ENCODE measurements at places on chromosomes 11 and 22.

DNA sequence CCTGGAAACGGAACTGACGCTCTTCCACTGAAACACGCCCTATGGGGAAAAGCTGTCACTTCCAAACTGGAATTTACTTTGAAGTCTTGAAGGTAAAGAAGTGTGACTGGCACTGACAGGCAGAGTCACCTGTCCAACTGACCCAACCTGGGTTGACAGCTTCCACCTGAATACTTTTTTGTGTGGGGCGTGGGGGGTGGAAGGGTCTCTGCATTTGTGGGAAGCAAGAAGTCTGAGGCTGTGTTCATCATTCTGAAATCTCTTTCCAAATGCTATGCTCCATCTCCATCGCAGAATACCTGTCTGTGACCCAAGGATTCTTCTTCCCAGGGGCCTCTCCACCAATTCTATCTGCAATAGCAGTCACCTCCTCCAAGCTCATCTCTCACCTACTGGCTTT lies 7.8 kb downstream of the IFT27 start:
- DNase-seq = no peak

GRCh38 chr11:18540207-18541009 lies 13.7 kb upstream of the TSG101 start:
- DNase-seq = no peak

- DNase-seq = no peak
Measured at GRCh38 chr22:31363885-31364465, 17.8 kb upstream of the PATZ1 start.

DNA sequence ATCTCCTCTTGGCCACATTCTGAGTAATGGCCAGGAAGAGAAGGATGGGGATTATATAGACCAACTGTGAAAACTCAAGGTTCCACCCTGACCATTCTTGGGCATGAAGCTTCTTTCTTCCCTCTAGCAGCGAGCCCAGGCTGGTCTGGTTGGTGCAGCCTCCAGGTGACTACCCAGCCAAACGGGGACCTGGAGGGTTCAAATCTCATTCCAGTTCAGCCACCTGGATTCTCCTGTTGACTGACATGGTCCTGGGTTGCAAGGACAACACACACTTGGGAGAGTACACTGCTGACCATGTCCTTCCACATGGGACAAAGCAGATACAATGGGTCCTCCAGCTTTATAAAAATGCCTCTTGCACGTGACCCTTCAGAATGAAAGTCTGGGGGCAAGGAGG lies 67.0 kb downstream of the SHANK2 start:
- DNase-seq = no peak

GRCh38 chr11:12523180-12523924 lies 146.0 kb downstream of the PARVA start:
- DNase-seq = no peak

DNA sequence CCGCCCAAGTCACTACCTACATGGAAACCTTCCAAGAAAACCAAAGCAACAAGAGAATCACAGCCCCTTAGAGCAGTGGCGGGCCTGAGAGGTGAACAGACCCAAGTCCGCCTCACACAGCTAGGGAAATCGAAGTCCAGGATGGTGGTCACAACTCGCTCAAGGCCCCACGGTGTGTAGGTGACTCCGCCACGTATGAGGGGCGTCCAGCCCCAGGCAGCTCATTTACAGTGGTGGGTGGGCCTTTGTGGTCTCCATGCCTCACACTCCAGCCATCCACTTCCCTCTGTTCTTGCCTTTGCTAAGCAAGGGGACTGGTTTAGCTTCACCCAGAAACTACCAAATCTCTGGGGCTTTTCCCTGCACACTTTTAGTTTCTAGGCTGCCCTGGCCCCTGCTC lies 9.7 kb upstream of the TCF20 start:
- DNase-seq = no peak

DNA sequence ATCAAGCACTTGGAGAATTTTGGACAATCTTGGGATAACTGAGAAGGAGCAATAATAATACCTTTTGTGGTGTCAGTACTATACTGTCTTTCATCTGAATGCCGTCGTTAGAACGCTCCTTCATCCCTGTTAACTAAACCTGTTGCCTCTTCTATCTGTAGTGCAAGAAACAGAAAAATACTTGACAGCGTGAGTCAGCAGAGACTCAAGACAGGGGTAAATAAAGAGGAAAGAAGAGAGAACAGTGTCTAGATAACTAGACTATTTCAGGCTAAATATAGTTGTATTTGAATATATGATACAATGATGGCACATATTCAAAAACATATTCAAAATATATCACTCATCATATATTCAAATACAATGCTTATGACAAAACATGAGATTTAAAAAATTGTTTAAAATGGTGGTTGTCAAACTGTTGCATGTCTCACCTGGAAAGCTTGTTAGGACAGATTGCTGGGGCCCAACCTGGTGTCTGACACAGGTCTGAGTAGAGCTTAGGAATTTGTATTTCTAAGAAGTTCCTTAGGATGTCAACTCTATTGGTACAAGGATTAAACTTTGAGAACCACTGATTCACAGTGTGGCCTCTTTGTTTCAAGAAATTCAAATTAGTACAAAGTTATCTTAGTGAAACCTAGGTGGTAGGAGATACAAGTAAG lies 17.4 kb downstream of the OOSP4A start:
- no peak for DNase-seq

DNA sequence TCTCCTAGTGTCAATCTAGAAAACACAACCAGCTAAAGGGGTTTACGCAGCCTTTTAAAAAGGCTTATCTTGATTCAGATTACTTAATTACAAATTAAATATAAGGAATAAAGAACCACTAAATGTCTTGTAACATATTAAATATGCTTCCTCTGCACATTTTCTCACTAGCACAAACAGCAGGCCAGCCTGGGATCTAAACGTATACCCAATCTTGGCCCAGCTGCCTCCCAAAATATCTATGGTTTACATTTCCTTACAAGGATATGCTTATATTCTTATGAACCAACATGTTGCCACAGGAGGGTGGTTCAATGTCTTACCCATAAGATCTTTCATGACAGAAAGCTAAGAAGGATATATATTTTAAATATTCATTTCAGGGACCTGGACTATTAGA lies 7.7 kb downstream of the LGR4 start:
- no peak for DNase-seq

DNA sequence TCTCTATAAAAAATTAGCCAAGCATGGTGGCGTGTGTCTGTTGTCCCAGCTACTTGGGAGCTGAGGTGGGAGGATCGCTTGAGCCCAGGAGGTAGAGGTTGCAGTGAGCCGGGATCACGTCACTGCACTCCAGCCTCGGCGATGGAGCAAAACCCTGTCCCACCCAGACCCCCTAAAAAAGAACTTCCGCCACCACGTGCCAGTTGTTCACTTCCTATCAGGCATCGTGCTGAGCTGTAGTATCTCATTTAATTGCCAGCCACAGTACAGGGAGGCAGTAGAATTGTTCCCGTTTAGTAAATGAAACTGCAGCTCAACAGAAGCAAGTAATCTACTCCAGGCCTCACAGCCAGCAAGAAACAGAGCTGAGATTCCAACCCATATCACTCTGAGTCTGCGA lies 3.0 kb upstream of the TMEM132A start:
- no peak for DNase-seq

DNA sequence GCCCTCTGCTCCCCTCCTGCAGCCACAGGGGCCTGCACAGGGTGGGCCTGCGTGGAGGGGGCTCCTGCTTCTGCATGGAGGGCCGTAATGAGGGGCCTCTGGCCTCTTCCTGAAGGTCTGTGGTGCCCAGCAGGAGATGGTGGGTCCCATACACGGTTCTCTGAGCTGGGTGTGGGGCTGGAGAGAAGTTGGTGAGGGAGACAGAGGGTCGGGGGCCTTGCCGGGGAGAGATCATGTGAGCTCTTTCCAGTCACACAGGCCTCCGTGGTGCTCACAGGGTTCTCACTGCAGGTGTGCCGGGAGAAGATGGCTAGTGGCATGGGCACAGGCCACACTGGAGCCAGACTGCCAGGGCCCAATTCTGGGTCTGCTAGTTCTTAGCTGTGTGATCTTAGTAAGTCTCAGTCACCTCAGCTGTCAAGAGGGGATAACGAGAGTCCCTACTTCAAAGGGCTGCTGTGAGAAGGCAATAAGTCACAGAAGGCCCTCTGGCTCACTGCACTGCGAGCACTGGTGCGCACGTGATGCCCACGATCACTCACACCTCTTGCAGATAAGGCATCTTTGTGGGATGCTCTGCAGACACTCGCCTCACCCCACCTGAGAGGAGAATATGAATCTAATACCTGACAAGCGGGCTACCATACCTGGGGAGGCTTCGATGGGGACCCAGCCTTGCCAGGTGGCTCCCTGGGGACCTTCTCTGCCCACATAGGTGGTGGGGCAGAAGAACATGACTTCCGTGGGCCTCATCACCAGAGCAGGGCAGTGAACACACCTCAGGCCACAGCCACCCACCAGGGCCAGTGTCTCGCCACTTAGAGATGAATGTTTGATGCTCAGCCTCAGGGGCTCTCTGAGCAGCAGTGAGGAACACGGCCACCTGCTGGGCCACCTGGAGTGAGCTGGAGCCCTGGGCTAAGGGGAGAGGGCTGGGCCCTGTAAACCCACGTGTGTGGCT lies 14.5 kb downstream of the KCNC1 start:
- DNase-seq = no peak
